ENCODE measurements at places on chromosomes 11 and 22. TPM values are rescaled to one million over a fixed set of nuclear protein-coding genes. Genes with fewer than 3 reads are reported as not detected.

Gene WNT7B
- total RNA-seq = 0.77 TPM

Gene RAB36
- total RNA-seq = 0.97 TPM

Gene ACRV1
- not detected for total RNA-seq

Gene SLC35E4
- 0.74 TPM for total RNA-seq

Gene OR51D1
- not detected for total RNA-seq

Gene FAM83F
- 17.1 TPM for total RNA-seq

Gene SCARF2
- 0.73 TPM for total RNA-seq

Gene OR56A1
- total RNA-seq = not detected

DNA sequence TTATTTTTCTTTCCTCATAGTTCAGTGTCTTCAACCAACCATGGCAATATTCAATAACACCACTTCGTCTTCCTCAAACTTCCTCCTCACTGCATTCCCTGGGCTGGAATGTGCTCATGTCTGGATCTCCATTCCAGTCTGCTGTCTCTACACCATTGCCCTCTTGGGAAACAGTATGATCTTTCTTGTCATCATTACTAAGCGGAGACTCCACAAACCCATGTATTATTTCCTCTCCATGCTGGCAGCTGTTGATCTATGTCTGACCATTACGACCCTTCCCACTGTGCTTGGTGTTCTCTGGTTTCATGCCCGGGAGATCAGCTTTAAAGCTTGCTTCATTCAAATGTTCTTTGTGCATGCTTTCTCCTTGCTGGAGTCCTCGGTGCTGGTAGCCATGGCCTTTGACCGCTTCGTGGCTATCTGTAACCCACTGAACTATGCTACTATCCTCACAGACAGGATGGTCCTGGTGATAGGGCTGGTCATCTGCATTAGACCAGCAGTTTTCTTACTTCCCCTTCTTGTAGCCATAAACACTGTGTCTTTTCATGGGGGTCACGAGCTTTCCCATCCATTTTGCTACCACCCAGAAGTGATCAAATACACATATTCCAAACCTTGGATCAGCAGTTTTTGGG lies at the start of gene OR51T1:
OR51T1 (plus strand) TSS at position 41 of the 641 bp plus-strand sequence; CDS start at position 41, 0 bp downstream.
- no peak for DNase-seq

DNA sequence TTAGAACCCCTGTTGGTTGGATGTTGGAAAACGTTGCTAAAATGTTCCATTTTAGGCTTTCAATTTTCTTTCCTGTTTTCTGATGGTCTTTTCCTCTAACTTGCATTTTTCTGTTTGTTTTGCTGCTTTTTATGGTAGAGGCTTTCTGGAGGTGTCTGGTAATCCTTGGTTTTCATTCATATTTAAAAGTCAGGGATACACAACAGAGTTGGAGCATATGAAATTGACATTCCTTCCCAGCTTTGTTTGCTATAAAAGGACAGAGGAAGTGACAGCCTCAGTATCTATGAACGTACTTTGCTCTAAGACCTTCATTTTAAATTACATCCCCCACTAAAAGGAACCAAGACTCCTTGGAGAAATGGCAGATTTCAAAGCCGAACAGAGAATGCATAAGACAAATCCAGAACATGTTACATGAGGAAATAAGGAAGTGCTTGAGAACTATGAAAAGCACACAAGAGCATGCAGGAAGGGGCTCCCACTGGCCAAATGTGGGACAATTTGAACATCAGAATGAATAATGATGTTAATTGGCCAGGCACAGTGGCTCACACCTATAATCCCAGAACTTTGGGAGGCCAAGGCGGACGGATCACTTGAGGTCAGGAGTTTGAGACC lies 56.7 kb downstream of the PPP6R3 start:
- DNase-seq = no peak

DNA sequence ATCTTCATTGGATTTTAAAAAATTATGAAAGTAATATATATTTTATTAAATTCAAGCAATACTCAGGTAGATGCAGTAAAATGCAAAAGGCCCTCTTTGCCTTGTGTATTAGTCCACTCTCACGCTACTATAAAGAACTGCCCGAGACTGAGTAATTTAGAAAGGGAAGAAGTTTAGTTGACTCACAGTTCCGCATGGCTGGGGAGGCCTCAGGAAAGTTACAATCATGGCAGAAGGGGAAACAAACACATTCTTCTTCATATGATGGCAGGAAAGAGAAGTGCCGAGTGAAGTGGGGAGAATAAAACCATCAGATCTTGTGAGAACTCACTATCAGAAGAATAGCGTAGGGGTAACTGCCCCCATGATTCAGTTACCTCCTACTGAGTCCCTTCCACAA lies 130.8 kb downstream of the HIPK3 start:
- no peak for DNase-seq

GRCh38 chr11:78415338-78415737 lies 2.3 kb downstream of the GAB2 start:
- no peak for DNase-seq

- DNase-seq = no peak
These were observed 164.4 kb downstream of the C11orf91 start for GRCh38 chr11:33536178-33536577.

DNA sequence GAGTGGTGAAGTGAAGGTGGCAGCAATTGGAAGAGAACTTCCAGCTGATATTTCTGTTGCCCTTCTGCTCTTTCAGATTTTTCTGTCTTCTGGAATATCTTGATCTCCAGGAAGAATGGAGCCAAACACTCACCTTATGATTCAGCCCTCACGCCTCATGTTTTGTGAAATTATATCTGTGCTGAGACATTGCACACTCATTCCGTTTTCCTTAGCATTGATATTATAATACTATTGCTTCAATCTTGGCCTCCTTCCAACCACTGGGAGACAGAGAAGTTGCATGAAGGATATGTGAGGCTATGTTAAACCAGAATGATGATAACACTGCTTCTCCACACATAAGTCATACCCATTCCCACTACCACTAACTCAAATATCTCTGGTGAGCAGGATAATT lies 177.9 kb downstream of the ETS1 start:
- no peak for DNase-seq

GRCh38 chr11:34427186-34427805 lies 11.4 kb upstream of the CAT start:
- DNase-seq = peak; percentile 52

GRCh38 chr11:133621611-133622010 lies 89.3 kb upstream of the OPCML start:
- DNase-seq = no peak

GRCh38 chr11:35005141-35005780 lies 88.8 kb downstream of the PDHX start:
- DNase-seq = peak; percentile 64

DNA sequence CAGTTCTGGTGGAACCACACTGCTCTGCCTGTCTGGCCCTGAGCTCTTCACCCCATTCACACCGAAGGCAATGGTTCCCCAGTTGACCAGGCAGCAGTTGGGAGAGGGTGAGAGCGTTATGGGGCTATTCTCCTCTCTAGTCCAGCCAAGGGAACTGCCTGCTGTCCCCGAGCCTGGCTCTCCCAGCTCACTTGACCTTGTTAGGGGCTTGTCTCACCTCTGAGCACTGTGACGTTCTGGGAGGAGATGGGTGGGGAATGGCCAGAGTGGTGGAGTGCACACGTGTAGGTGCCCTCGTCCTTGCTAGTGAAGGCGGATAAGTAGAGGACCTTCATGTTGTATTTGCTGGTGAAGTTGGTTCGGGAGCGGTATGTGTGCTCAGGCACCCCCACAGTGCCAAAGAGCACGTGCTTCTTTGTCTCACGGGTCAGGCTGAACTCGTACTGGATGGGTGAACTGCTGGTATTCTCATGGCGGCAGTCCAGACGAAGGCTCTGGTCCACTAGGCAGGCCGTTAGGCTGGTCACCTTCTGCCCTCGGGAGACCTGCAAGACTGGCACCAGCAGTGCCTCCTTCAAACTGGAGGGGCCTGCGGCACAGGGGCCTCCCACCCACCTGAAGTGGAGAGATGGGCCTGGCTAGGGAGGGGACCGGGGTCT lies 3.0 kb downstream of the THY1 start:
- DNase-seq = no peak
